ENCODE measurements at places on chromosomes 13 and 19.

DNA sequence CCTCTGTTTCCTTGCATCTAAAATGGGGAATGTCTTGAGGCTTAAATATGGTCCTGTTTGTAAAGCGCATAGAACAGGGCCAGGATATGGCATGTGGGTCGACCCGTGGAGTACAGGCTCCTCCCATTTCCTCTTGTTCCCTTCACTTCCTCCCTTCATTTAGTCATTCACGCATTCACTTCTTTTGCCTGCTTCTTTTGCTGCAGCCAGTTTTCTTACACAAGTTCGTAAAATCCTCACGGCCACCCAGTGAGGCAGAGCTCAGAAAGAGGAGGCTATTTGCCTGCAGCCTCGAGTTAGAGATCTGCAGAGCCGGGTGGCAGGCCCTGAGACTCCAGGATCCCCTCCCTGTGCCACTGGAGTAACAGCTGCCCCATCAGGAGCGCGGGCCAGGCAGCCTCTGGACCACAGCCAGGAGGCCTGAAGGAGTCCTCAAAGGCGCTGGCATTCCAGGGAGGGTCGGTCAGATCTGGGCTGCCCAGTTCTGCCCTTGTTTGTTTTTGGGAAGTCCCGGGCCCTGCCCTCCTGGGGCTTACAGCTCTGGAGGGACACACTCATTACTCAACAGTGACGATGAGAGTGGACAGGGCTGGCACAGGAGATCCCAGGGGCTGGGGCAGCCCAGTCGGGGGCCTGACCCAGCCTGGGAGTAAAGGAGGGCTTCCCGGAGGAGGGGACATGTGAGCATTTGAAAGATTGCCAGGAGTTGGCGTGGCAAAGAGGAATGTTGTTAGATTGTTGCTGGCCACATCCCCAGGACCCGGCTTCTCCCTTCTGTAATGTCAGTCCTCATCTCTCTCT, 4.6 kb downstream of the PPP5C start:
- no peak for DNase-seq

DNA sequence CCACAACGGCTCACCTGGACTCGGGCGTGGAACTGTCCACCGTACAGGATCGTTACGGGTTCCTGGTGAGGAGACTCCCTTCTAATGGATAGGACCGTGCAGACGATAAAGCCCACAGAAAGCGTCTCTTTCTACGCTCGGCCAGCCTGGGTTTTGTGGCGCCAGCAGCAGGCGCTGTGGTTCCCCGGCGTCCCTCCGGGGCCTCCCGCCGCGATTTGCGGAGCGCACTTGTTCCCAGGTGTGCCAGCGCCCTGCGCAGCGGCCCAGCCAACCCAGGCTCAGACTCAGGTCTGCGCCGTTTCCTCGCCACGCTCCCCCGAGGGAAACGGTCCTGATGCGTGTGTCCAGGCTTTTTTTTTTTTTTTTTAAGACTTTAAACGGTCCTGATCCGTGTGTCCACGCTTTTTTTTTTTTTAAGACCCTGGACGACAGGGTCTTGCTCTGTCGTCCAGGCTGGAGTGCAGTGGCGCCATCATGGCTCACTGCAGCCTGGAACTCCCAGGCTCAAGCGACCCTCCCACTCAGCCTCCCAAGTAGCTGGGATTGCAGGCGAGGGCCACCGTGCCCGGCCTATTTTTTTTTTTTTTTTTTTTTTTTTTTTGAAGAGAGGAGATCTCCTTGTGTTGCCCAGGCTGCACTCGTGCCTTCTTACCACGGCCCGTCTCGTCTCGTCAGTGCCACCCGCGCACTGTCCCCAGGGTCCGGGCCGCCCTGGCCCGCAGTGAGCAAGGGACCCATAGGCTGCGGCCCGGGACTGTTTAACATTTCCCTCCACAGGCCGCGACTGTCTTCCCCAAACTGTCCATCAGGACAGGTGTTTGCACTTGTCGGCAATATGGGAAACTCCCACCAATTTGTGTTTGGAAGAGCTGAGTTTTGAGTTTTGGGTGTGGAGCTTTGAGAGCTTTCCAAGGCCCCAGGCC, 23.8 kb downstream of the GJA3 start:
- DNase-seq, result no peak

- peak; percentile 78 for DNase-seq
Observed at GRCh38 chr19:34676697-34677385, at the start of gene SCGB2B2. Gene SCGB2B2 (minus strand): TSS chr19:34677159. CDS start chr19:34594563, 82,596 bp downstream.

DNA sequence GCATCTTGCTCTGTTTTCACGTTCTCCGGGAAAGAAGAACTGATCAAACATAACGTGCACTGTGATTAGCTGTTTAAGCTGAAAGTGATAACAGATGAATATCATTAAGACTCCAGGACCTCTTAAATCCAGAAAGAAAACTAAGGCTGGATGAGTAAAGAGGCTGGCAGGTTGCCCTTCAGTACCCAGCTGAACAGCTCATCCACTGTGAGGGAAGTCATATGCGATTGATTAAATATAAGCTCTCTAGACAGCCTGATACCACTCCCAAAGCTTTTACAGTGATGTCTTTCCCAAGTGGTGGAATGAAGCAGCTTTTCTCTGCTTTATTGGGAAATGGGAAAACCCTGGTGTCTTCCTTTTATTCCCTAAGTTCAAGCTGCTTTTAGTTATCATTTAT, 116.9 kb downstream of the EFNB2 start:
- no peak for DNase-seq

DNA sequence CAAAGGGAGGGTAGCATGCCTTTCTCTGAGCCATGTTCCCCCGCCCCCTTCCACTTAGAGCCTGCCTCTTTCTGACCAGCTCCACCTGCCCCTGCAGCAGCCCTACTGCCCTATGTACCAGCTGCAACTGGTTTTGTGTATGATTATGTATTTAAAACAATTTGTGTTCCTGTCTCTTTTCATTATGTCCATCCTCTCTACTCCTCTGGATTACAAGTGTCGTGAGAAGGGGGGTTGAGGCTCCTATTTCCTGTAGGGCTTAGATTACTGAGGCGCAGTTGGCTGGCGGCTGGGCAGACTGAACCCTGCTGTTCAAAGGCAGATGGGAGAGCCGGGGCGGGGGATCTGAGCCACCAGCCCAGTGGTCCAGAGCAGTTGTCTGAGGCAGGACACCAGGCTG, 213.3 kb downstream of the KCNRG start:
- DNase-seq, result no peak

DNA sequence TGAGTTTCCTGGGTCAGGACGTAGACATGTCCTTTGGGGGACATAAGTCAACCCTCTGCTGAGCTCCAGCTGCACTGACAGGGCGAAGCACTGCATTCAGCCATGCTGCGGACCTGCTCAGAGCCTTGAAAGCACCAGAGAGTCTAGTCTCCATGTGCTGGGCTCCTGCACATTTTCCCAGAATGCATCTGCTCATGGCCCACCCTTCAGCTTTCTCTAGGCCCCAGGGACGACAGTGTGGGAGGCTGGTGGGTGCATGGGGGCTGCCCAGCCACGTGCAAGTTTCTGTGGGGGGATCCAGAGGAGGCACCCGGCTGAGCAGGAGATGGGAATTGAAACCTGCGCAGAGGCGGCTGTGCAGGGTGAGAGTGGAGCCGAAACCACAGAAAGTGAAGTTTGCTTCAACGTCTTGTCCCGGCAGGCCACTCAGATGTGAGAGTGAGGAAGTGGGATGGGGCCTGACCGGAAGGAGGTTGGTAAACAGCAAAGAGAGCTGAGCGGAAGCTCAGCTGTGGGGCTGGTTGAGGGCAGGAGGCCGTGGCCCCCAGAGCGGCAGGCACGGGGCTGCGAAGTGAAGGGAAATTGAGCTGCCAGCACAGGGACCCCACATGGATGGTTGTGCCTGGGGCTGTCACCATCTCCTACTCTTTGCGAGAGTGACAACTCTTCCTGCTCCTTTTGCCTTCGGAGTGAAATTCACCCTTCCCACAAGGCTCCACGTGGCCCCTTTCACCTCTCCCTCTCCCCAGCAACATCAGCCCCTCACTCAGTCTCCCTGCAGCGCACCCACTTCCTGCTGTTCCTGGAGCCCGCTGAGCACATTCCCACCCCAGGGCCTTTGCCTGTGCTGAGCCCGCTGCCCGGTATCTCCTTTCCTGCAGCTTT, 11.8 kb downstream of the PGLS start:
- DNase-seq, result no peak

- no peak for DNase-seq
Observed at GRCh38 chr19:32800754-32801153, 68.8 kb downstream of the SLC7A9 start.

DNA sequence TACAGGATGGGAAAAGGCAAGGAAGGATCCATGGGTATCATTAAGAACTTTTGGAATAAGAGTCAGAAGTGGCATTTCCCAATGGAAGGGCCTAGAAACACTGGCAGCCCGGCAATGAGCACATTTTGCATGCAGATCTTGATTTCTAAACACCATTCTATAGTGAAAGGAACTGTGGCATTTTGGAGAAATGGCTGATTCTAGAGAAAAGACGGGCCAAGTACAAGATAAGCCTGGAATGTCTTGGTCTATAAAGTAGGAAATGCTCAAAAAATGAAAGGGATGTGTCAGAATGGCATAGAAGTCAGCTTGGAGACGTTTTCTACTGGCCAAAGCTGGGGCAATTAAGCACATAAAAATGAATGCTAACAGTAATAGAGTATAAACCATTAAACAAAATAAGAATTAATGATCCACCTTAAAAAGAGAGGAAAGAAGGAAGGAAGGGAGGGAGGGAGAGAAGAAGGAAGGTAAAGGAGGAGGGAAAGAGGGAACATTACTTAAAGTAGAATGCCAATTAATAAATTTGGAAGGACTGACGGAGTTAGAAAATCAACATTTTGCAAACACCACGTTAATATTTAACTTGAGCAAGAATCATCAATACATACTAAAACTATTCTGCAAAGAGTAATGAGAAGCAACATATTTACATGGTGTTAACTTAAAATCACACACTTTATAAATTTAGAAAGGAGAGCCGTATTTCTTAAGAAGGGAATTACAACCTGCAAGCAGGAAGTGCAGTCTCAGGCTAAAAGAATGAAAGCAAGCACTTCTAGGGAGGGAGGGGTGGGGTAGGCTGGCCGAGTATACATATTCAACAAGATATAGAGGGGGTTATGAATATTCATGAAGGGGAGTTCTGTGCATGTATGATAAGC, 78.9 kb downstream of the ANKRD10 start:
- DNase-seq, result no peak

- no peak for DNase-seq
Observed at GRCh38 chr19:45547211-45547770, 37.3 kb downstream of the OPA3 start.

- no peak for DNase-seq
Observed at GRCh38 chr19:8307400-8307964, 676 bp downstream of the CD320 start.

DNA sequence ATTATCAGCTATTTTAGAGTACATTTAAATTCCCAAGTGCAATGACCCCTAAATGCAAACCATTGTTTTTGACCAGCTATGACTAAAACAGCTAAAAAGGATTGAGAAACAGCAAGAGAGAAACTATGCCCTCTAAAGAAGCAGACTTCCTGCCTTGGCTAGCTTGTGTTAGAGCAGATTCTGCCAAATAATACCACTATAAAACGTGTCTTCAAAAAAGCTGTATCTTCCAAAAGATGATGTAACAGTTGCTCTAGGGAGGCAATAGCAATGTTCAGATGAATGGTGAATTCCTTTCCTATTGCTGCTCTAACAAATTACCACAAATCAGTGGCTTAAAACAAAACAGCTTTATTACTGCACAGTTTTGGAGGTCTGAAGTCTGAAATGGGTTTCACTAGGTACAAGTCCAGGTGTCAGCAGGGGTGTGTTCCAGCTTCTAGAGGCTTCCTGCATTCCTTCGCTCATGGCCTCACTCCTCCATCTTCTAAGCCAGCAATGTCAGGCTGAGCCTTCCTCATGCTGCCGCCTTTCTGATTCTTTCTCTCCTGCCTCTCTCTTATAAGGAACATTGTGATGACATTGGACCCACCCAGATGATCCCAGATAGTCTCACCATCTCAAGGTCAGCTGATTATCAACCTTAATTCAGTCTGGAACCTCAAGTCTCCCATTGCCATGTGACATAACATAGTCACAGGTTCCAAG, 84.5 kb downstream of the LRRC63 start:
- no peak for DNase-seq

GRCh38 chr19:8240274-8241229, 31.4 kb downstream of the CERS4 start:
- peak; percentile 81 for DNase-seq

GRCh38 chr13:28568286-28568685, 73.4 kb upstream of the FLT1 start:
- DNase-seq, result peak; percentile 29

Data from putamen (tissue), 1 donor.